ENCODE measurements at places on chromosomes 7 and 10.

DNA sequence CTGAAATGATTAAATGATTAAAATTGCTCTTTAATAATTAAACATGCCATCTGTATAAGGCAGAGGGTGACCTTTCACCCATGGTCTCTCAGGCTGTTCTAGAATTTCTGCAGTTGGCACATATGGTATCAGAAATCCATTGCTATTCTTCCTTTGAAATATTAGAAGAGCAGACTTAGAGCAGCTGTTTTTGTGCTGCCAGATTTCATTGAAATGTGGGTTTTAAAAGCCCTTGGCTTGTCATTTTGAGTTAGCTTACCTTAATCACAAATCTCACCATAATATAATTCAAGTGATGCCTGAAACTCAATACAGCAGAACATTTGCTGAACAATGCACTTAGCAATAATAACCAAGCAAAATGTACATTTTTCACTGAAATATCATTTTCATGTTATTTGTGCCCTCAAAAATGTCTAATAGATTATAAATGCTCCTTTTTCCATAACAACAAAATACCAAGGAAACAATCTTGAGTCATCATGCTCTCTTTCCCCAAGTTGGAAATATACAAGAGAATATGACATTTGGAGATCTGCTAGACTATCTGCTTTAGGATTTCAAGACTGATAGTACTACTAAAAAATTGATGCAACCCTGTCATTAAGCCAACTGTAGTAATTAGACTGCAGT lies 16.1 kb upstream of the PTTG1IP2 start:
- DNase-seq = no peak

DNA sequence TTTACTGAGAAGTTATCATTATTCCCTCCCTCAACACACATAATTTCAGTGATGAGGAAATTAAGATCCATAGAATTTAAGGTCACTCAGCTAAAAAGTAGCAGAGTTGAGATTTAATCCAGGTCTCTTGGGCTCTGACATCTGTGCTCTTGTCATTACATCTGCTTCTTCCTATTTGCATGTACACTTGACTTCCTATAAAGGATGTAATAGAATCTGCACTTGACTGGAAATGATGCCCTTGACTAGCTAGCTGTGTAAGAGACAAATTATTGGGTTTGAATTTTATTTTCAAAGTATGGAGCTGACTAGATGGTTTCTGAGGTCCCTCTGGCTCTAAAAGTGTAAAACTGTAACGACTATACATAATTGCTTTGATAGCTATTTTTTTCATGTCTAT lies 59.5 kb downstream of the AGK start:
- no peak for DNase-seq

GRCh38 chr7:18357691-18358090 lies 137.9 kb upstream of the HDAC9 start:
- no peak for DNase-seq

- no peak for DNase-seq
These were observed 255.1 kb downstream of the TNS3 start for GRCh38 chr7:47326808-47327207.

DNA sequence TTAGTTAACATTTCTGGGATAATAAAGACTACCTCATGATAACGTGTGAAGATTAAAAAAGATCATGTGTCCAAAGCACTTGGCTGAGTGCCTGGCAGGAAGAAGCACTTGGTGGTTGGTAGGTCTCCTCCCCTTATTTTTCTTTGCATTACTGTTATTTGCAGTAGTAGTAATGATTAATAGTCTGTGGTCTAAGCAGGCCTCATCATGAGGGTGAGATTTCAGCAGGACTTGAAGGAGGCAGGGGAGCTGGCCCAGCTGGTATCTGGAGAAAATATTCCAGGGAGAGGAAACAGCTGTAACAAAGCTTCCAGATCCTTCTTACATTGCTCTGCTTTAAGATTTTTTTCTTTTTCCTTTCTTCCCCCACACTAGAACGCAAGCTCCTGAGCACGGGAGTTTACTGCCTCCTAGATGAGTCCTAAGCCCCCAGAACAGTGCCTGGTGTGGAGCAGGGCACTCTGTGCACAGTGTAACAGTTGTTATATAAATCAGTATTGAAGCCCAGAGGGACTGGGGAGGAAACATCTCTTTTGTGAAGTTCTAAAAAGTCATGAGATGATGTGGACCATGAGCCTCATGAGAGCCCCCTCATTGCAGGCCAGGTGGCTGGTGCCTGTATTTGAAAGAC lies 31.1 kb upstream of the RHEB start:
- DNase-seq = no peak

DNA sequence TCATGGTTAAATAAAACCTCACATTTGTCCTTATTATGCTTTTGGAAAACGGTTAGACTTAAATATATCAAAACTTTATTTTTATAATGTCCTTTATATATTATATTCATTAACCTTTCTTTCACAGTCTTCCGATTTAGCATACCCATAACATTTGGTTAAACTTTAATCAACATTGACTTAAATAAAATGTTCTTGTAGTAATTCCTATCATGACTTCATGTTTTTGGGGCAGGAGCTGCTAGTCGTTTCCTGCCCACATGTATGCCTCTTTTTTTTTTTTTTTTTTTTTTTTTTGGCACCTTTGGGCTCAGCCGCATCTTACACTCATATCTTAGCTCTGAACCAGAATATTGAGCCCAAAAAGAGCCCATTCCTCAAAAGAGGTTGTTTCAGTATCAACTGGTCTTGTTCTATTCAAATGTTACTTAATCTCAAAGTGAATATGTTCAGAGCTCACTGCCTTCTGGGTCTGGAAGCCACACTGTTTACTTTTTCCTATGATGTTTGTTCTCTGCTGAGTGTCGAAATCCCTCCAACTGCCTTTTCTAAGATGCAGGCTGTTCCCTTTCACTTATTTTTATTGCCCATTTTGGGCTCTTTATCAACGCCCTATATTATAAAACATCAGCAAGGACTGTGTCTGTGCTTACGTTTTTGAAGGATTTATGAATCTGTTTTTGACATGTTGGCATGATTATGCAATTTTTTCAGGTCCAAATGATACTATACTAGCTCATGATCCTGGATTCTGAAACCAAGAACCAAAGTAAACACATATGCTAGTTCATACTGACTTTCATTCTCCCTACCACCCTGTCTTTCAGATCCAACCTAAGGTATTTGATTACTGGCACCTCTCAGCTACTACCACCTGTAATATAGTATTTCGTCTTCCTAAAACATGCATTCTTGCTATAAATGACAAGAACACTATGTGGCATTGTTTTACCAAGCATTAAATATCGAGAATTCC lies 914.4 kb downstream of the PCDH15 start:
- DNase-seq = no peak
